Activated T-helper 17 cell treated with anti-CD3 and anti-CD28 coated beads, Interleukin-2, amount 50 U/mL, for 72 hours (primary cell): ENCODE measurements at places on chromosomes 3 and 15. TPM values are rescaled to one million over a fixed set of nuclear protein-coding genes. Genes with fewer than 3 reads are reported as not detected.

The PRTG gene
- not detected for total RNA-seq

The CCDC50 gene
- total RNA-seq: 14.6 TPM

The PDIA3 gene
- total RNA-seq: 253 TPM

The RBMS3 gene
- total RNA-seq: 5.8 TPM

The LPP gene
- 92.4 TPM for total RNA-seq

The BCL2A1 gene
- 77.0 TPM for total RNA-seq

The CMTM8 gene
- 7.2 TPM for total RNA-seq

The ATP13A5 gene
- total RNA-seq: not detected

The ITIH1 gene
- not detected for total RNA-seq
